COR-L47 (cell line): ENCODE measurements at places on chromosomes 6 and 20.

DNA sequence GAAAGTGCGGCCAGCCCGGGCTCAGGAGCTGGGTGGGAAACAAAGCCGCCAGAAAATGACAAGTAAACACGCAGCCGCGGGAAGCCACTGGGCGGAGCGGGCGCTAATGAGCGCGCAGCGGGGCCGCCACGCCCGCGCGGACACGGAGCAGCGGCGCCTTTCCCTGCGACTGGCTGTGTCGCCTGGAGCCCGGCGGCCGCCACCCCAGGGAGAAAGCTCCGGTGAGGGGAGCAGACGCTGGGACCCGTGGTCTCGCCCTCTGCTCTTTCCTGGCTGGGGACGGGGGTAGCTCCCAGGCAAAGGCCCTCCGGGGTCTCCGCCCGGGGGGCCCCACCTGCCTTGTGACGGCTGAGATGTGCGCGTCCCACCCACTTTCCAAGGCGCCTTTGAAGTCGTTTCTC is 54.9 kb downstream of the PRR18 start:
- no peak for DNase-seq

- DNase-seq, result no peak
Observed at GRCh38 chr6:115362234-115362633, 698.5 kb downstream of the FRK start.

GRCh38 chr6:114267897-114268296 is 74.9 kb downstream of the HS3ST5 start:
- DNase-seq, result no peak

- no peak for DNase-seq
Observed at GRCh38 chr20:61478094-61478493, 226.0 kb downstream of the CDH4 start.

- DNase-seq, result no peak
Observed at GRCh38 chr6:4401408-4402368, 266.3 kb upstream of the ECI2 start.

- DNase-seq, result no peak
Observed at GRCh38 chr6:35354361-35355135, 12.2 kb downstream of the PPARD start.

GRCh38 chr6:86153521-86153920 is 510.8 kb upstream of the SYNCRIP start:
- DNase-seq, result no peak

- DNase-seq, result no peak
Observed at GRCh38 chr6:30350524-30350923, 5.6 kb downstream of the RPP21 start.

- DNase-seq, result no peak
Observed at GRCh38 chr6:25050356-25050755, 114.6 kb upstream of the RIPOR2 start.

DNA sequence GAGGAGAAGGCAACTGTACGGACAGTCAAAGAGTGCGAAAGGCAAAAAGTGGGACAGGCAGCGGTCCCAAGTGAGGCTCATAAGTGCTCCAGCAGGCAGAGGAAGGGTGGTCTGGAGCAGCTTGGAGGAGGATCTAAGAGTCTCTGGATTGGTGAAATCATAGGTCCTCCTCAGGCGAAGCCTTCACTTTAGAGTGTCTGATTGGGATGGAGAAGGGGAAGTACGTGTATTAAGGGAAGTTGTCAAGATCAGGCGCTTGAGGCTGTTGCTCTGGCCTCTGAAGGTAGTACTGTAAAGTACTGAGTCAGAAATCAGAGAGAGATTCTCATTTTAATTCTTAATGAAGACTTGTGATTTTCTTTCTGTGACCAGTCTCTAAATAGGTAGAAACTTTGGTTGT is 185.6 kb downstream of the KIF16B start:
- no peak for DNase-seq

DNA sequence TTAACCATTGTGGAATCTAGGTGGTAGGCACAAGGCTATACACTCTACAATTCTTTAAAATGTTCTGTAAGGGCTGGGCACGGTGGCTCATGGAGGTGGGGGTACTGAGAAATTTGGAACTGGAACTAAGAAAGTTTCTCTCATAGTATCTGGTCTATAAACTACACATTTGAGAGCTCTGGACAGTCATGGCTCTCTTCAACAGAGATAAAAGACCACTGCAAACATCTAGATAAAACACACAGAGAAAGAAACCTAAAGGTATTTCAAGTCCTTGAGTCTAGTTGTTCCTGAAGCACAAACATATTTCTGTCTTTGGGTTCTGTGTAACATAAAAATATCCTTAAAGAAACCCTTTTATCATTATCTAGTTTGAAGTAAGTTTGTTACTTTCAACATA is 35.2 kb downstream of the ILRUN start:
- DNase-seq, result no peak

GRCh38 chr6:69489970-69490369 is 306.8 kb downstream of the LMBRD1 start:
- DNase-seq, result no peak

DNA sequence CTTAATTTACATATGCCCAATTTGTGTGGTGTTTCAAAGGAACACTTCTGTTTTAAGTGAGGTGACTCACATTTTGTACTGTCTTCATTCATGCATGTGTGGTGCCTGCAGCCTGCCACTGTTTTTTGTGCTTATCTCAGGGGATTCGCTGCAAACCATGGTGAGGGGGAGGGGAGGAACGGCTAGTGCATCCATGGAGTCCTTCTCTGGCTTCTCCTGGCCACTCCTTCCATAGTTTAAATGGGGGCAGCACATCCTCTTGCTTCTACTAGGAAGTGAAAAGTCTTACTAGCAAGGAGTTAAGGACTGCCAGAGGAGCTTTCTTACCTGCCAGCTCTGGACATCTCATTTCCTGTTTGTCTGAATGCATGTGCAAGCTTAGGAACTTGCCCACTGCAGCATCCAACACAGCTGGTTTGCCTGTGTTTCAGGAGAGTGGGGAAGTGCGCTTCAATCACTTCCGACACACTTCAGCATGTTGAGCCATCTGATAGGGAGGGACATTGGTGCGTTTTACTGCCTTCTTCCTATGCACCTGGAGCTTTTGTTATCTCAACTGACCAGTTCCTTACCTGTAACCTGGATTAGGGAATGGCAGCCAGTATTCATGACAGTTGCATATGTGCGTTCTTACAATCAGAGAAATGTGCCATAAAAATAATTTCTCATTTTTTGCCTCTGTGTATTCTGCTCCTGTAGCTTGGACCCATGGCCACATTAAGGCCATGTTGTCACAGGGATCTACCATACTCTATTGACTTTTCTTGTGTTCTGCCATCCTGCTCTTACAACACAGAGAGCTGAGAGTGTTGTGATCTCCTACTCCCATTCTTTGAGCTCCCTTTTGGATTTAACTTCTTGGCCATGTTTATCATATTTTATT is 211.3 kb downstream of the ARID1B start:
- no peak for DNase-seq

GRCh38 chr6:3579652-3580175 is 122.9 kb upstream of the SLC22A23 start:
- no peak for DNase-seq

DNA sequence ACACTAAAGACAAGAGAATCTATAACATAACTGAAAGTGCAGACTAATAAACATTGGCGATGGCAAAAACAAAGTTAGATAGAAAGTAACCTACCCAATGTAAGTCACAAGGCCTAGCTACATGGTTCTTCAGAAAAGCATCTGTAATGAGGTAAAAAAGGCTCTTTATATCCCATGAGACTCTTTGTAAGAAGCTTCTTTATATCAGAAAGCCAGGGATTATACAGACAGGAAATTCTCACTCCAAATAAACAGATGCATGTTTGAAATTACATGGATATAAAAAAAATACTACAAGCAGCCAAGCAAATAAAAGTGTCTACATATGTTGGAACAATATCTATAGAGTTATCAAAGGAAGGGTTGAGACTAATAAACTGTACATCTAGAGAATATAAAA is 284.9 kb upstream of the NRSN1 start:
- DNase-seq, result no peak

DNA sequence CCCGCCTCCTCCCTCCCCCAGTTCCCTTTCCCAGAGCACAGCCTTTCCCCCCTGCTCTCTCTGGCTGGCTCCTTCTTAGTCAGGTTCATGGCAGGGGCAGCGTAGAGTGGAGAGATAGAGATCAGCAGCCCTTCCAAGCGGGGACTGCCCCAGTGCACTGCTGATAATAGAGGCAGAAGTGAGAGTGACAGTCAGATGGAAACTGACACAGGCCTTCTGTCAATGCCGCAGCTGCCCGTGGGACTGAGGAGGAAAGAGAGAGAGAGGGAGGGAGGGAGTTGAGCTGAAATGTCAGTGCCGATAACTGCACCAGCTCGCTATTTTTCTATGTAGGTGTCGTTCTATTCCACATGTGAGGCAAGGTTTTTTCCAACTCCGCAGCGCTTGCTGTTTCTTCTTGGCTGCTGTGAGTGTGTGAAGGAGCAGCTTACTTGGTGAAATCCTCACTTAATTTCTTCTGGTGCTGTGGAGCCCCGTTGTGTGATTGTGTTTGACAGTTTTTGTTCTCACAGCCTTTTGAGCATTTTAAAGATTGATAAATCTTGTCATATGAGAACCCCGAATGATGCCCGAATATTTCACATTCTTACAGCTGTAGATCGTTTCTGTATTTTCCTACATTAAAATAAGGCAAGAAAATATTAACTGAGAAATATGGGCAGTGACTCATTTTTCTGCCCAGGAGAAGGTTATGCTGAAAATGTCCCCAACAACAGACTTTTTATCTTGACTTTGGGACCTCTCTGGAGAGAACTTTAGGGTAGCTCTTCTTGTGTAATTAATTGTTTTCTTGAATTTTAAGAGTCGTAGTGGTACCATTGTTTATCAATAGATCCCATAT is 386.4 kb upstream of the MMS22L start:
- DNase-seq, result no peak

DNA sequence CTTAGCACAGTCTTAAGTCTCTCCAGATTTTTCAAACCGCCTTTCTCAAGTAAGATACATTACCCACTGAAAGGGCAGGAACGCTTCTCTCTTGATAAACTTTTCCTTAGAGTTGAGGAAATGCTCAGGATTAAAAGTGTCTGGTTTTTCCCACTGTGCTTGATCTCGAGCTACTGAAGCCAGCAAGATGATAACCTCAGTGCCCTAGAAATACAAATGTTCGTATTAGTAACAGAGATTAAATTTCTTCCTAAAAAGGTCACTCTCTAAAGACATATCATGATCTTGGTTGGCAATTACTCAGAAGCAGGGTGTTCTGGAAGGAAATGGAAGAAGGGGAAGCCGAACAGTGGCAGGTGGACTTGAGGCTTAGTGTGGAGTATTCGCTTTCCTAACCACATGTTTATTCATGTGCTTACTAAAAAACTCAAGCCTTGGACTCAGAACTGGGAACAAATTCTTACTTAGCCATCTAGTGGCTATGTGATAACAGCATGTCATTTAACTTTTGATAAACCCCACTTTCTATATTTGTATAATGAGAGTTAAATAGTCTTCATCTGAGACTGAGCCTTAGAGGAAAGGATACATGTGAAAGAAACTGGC is 20.1 kb downstream of the C6orf141 start:
- DNase-seq, result no peak

- DNase-seq, result no peak
Observed at GRCh38 chr20:54589402-54590030, 114.1 kb downstream of the DOK5 start.

DNA sequence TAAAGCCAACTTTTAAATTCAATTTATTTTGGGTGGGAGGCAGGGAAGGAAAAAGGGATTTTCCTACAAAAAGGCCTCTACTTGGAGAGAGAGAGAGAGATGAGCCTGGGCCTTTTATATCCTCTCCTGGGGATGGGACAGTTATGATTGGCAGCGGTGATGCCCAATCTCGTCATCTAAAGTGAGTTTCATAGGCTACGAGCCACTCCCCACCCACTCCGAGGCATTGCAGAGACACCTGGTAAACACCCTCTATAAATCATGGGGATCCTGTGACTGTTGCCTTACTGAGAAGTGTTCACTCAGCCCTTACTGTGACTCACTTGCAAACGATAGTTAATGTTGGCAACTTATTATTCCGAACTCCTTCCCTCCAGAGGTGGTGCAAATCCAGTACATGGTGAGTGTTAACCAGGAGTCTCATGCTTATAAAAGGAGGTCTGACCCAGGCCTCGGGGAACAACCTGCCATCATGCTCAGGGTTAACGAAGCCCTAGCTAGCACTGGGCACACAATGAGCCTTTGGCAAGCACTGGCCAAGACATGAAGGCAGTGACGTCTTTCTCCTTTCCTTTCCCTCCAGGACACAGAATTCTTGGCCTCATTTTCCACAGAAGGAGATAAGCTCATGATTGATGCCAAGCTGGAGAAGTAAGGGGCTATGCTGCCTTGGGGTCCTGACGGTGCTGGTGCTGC is 20.5 kb downstream of the BPIFB4 start:
- no peak for DNase-seq

DNA sequence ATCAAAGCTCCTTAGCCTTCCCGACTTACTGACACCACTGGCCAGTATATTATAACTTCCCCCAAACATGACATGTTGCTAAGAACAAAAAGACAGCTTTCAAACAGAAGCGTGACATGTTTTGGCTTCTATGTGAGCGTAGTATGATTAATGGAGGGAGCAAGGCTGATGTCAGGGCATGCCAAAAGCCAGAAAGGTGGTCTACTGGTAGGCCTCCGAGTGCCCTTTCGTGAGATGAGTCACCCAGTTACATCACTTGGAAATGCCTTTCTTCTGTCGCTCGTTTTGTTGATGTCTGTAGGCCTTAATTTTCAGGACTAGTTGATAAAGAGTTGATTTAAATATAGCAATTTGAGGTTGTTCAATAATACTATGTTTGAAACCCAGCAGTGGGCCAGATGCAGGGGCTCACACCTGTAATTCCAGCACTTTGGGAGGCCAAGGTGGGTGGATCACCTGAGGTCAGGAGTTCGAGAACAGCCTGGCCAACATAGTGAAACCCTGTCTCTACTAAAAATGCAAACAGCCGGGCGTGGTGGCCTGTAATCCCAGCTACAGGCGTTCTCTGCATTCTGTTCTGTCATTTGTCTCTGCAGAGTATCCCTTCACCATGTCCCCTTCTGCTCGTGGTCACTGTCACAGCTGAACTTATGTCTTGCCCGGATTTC is 53.3 kb downstream of the CNKSR3 start:
- no peak for DNase-seq

DNA sequence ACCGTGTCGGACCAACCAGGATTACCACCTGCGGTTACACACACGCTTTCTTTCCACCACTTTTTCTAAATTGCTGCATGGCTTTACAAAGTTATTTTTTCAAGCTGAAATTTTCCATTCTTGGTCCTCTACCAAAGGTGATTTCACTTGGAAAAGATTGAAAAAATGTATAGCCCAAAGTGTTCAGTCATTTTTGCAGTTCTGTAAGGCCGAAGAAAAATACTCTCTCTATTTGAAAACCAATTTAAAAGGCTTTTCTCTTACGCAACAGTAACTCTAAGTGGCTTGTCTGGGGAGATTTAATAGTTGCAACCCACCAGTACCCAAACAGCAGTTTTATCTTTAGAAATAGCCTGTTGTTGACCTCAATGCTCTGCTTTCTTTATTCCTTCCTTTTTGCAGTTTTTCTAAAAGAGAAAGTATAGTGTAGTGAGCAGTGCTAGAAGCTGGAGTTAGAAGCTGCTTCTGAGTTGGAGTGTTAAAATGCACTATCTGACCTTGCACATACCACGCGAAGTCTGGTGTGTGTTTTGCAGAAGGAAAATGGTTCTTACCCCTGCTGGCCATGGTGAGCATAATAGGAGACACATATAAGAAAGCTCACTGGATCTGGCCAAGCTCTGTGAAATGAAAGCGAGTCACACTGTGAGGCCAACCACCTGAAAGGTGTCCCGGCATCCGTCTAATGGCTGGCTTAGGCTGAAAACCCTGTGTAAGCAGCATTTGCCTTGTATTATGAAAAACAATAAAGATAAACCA is 271.6 kb upstream of the PRND start:
- no peak for DNase-seq
